Thoracic aorta (tissue), 2 donors: ENCODE measurements at places on chromosomes 1 and 21. TPM values are rescaled to one million over a fixed set of nuclear protein-coding genes. Genes with fewer than 3 reads are reported as not detected.

KMO gene
- total RNA-seq, result 0.81 TPM

INAVA gene
- 3.5 TPM for total RNA-seq

PLA2G2A gene
- 200 TPM for total RNA-seq

PTGER3 gene
- total RNA-seq, result 61.7 TPM

OSCP1 gene
- total RNA-seq, result 11.5 TPM

RAD54L gene
- total RNA-seq, result 4.1 TPM

OBSCN gene
- 40.2 TPM for total RNA-seq

NTMT2 gene
- total RNA-seq, result not detected

UBAP2L gene
- 92.1 TPM for total RNA-seq

HORMAD1 gene
- total RNA-seq, result not detected

SPAG17 gene
- not detected for total RNA-seq

MYBPH gene
- not detected for total RNA-seq

IFFO2 gene
- total RNA-seq, result 27.7 TPM

THBS3 gene
- 45.3 TPM for total RNA-seq

CEP104 gene
- 27.3 TPM for total RNA-seq

TSPEAR gene
- not detected for total RNA-seq

FAM131C gene
- total RNA-seq, result not detected

RPS27 gene
- 1,416 TPM for total RNA-seq

PLEKHA6 gene
- 6.9 TPM for total RNA-seq

VCAM1 gene
- 42.4 TPM for total RNA-seq

HMGCS2 gene
- not detected for total RNA-seq

OR6F1 gene
- not detected for total RNA-seq

TNNI3K gene
- total RNA-seq, result 9.7 TPM

LCE3C gene
- not detected for total RNA-seq

CD1E gene
- not detected for total RNA-seq

GPR25 gene
- not detected for total RNA-seq

FAM177B gene
- 3.1 TPM for total RNA-seq

SLC25A33 gene
- total RNA-seq, result 4.1 TPM

HJV gene
- not detected for total RNA-seq

CIART gene
- total RNA-seq, result 9.7 TPM

RAP1GAP gene
- total RNA-seq, result 0.27 TPM

GNG4 gene
- not detected for total RNA-seq

KLF17 gene
- total RNA-seq, result 0.92 TPM

NID1 gene
- total RNA-seq, result 95.5 TPM

SYT11 gene
- 62.4 TPM for total RNA-seq

RGS5 gene
- total RNA-seq, result 1,385 TPM

TIAM1 gene
- 15.2 TPM for total RNA-seq

MYCL gene
- total RNA-seq, result 3.9 TPM

GSTM3 gene
- 68.6 TPM for total RNA-seq
